ENCODE measurements at places on chromosomes 7 and 10.
A peak's percentile ranks its signal among the peaks of the same experiment; 100 is the strongest.

DNA sequence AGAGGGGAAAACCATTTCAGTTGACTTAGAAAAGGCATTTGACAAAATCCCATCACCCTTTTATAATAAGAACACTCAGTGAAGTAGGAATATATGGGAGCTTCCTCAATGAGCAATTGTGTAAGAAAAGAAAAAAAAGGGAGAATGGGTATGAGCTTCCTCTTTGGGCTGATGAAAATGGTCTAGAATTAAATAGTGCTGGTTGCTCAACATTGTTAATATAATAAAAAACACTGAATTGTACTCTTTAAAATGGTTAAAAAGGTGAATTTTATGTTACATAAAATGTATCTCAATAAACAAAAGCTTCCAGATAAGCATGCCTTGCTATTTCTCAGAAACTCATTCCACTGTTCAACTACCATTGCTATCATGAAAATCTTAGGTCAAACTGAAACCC, 40.6 kb downstream of the LRRC17 start:
- no peak for DNase-seq

DNA sequence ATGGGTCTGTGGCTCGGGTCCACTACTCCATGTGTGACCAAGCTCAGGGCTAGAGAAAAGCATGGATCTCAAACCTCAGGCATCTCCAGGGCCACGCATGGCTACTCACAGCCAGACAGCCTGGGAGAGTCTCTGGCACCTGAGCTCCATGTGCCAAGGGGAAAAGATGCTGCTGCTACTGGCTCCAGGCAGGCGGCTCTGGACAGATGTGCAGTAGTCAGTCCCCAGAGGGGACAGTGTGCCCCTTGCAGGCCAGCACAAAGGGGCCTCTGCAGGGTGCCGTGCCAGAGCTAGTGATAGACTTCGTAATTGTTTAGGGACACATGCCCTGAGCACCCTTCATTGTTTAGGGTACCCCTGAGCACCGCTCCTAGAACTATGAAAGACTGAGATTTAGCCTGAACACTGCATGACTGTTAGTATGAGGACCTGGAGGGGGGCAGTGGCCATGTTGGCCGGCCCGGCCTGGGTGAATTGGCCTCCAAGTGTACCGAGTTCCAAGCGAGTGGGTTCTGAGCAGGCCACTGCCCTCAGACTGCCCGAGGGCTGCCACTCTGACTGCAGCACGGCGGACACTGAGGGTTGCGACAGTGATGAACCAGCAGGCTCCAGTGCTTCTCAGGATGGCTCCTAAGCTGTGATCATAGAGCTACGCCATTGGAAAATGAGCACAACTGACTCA, 80.7 kb downstream of the TCERG1L start:
- DNase-seq, result no peak

DNA sequence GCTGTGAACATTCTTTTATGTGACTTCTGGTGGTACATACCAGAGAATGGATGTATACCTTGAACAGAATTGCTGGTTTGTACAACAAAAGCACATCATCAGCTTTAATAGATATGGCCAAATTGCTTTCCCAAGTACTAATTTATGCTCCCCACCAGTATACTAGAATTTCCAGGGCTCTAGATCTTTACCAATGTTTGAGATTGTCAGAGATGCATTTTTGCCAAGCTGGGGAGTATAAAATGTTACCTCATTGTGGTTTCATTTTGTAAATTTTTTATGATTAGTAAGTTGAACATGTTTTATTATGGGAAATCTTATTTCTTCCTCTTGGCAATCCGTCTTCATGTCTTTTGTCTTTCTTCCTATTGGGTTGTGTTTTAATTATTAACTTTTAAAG, 179.9 kb upstream of the TMEM106B start:
- DNase-seq, result no peak

DNA sequence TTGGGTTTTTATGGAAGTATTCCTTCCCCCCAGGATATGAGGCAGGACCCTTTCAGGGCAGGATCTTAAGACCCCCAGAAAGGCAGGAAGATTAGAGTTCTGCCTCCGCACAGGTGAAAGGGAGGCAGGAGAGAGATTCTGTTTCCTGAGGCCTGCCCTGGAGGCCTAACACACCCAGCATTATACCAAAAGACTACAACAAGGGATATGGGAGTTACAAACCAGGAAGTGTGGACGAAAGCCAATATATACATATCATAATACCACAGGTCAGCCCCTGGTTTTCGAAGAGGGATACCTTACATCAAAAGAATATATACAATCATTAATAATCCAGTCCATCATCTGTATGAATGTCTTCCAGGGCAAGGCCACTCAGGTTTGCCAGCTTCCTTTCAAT, 14.2 kb downstream of the MINPP1 start:
- DNase-seq, result no peak

DNA sequence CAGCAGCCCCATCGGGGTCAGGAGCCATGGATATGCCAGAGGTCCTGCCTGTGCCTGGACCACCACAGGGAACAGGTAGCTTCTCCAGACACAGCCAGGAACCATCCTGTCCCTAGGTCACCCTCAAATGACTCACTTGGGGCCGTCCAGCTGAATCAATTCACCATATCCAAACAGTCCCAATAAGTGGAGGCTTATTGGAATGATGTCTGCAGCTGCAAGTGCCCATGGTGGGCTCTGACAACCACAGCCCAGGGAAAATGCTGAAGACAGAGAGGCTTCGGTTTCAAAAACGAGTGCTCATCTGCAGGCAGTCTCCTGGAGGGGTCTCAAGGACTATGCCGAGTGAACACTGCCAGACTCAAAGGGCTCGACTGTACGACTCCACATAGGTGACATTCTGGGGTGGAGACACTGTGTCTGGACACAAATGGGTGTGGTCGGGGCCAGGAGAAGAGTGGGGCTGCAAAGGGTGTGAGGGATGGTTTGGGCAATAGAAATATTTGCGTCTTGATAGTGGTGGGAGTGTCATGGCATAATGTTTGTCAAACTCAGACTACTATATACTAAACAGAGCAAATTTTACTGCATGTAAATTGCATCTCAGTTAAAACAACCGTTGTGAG, 204.8 kb downstream of the TNS3 start:
- DNase-seq, result no peak

DNA sequence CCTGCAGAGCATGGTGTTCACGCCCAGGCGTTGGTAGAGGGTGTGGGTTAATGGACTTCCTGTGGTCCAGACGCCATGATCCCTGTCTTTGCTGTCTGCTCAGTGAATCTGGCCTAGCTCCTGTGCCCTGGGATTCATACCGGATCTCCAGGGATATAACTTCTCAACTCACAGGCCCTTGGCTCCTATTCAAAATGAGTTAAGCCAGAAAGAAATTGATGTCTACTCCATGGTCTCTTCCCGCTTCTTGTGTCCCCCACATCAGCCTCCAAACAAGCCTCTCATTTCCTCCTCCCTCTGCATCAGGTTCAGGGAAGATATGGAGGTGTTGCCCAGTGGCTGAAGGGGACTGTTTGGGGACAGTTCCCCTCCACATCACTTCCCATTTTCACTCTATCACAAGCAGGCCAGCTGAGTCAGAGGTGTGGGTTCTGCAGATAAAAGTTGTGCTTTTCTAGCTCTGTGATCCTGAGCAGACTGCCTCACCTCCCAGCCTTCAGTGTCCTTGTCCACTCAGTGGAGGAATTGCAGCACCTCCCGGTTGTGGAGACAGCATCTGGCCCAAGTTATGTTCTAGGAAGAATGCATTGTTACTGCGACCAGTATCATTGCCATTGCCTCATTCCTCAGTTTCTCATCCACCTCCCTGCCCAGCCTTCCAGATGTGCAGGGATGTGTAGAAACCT, 22.5 kb downstream of the AKR1E2 start:
- no peak for DNase-seq

DNA sequence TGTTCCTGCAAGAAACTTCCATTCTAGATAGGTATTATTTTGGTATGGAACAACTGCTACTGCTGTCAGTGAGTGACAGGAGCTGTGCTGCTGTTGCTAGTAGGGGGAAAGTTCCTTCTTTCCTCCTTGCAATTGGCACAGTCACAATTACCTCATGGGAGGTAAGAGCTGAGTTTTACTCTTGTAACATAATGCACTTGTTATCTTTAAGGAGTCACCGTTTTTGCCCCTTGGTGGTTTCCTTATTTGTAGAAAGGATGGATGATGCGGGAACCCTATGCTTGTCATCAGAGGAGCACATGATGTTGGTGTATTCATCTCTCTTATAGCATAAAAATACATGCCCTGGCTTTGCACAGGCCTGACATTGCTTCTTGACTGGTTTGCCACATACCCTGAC, 234.7 kb upstream of the NPY start:
- no peak for DNase-seq

GRCh38 chr10:4191894-4192293, 406.9 kb upstream of the KLF6 start:
- no peak for DNase-seq

- no peak for DNase-seq
These were observed 21.1 kb downstream of the PLAU start for GRCh38 chr10:73931767-73932619.

DNA sequence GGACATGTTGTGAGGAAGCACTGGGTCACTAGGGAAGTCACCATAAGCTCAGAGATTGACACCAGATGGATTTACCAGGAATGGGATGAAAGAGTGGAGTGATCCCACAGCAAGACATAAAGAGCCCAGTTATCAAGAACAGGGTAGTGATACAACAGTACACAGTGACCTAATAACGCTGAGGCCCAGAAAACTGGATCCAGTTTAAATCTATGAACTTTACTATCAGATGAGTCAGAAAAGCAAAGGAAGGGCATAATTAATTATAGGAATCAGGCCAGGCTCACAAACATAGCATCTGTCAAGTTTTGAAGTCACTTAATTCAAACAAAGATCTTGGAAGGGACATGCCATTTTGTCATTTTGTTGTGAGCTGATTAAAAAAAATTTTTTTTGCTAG, 73.5 kb downstream of the LRRN3 start:
- no peak for DNase-seq

- no peak for DNase-seq
These were observed 245.9 kb downstream of the MTERF1 start for GRCh38 chr7:91634485-91635177.

DNA sequence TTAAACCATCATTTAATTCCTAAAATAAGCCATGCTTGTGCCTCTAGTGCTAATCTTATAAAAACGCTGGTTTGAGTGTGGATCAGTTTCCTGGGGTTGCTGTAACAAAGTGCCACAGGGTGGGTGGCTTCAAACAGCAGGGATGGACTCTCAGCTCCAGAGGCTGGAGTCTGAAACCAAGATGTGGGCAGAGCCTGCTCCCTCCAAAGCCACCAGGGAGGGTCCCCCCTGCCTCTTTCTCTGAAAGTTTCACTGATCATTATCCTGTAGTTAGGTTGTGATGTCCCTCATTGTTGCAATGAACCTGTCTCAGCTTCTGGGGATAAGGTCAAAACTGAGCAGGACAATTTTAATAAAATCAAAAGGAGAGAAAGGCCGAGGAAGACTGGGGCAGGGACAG, 251.9 kb upstream of the TCERG1L start:
- no peak for DNase-seq

DNA sequence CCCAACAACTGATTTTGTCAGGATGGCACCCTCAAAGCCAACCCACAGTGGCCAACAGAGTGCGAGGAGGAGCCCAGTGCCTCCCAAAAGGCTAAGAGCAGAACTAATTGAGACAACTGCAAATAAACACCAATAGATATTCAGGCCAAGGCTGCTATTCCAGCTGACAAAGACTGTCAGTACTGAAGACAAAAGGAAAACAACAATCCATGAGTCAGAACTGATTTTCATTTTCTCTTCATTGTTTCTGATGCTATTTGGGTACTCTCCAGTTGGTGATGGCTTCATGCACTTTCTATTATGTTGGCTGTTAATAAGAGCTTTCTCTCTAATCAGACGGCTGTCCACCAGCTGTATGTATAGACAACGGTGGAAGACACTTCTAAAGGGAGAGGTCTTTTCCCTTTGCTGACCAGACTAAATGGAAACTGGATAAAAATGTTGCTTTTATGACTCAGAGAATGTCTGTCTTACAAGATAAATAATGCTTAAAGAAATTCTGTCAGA, 515.9 kb downstream of the PARD3 start:
- DNase-seq, result peak; percentile 51

DNA sequence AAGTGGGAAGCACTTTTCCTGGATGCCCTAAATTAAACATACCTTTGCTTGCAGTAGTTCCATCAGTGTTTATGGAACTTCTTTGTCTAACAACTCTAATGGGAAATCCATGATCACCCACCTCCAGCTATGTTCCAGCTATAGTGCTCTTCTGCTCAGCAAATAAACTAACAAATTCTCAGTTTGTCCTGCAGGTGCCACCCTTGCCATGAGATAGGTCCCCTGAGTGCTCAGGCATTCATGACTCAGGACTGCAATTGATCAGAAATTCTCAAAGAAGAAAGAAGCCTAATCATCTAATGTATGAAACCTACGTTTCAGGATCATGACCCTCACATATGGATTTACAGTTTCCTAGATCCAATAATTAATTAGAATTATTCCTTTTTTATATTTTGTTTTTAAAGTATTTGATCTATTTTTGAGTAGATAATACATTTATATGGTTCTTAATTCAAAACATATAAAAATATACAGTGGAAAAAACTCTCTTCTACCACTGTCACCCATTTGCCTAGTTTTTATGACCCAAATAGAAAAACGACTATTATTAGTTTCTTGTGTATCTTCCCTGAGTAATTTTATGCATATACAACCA, 48.7 kb upstream of the DYNC1I1 start:
- peak; percentile 5 for DNase-seq

- no peak for DNase-seq
These were observed 21.3 kb upstream of the IFIT2 start for GRCh38 chr10:89280508-89280907.

DNA sequence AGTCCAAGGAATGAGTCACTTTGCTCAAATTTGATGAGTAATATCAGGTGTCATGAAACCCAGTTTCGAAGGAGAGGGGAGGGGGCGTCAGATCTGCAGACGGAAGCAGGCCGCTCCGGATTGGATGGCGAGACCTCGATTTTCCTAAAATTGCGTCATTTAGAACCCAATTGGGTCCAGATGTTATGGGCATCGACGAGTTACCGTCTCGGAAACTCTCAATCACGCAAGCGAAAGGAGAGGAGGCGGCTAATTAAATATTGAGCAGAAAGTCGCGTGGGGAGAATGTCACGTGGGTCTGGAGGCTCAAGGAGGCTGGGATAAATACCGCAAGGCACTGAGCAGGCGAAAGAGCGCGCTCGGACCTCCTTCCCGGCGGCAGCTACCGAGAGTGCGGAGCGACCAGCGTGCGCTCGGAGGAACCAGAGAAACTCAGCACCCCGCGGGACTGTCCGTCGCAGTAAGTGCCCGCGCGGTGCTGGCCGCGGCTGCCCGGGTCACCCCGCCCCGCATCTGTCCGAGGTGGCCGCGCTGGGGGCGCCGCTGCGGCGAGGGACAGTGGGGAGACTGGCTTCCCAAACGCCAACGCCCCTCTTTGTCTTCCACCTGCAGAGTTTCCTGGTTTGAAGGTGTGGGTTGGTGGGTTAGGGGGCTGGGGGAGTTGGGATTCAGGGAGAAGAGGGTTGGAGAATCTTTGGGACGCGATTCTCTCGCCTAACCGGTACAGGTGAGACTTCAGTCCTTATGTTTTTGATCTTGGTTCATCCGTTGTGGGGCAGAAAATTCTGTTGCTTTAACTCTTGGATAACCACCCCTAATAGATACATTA, at the start of gene TAC1:
TSS of gene TAC1 (plus strand) at position 351 of the 829 bp plus-strand sequence. CDS start 527 bp downstream, outside the sequence.
- DNase-seq, result no peak

GRCh38 chr7:105623906-105624305, 42.6 kb upstream of the EFCAB10 start:
- no peak for DNase-seq

Measured in skeletal muscle cell (primary cell).